ENCODE measurements at places on chromosomes 2 and 18.

DNA sequence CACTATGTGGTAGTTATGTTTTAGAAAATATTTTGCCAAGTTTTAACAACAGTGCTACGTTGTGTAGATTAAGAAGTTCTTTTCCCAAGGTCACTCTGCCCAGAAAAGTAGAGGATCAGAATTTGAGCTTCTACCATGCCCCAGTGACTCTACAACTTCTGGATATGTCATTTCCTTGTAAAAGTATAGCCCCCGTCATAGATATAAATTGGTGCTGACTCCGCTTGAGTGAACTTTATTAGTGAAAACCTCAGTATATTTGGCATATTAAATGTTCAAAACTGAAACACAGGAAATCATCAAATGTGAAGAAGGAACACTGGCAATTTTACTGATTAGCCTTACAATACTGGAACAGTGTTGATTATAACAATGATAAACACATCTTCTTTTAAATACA lies 256.7 kb upstream of the UBE2E3 start:
- no peak for DNase-seq

DNA sequence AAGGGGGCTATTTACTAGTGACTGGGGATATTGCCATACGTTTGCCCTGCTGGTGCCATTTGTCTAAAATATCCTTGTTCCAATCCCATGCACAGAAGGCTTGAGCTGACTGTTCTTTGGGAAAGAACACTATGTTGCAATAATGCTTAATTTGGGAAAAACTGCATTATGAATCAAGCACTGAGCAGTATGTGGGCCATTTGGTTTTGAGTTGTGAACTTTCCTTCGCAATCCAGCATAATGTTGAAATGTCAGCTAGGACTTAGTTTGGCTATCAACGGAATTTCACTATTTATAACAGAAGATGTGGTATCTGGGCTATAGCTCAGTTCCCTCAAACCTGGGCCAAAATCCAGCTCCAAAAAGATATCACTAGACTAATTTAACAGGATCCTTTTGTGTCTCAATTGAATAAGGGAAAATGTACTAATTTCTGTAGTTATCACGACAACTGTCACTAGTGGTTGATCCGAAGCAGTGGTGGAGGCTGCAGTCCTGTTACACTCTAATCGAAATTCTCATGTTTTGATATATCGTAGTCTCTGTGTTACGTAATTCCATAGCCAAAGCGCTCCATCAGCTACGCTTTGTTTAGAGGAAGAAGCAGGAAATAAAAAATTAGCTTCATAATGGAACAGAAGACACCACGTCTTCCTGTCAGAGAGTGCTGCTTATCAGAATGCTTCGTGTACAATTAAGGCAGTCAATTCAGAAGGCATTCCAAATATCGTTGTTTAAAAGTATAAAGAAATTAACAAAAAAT lies 686.8 kb upstream of the SALL3 start:
- DNase-seq = no peak

GRCh38 chr2:235610696-235611257 lies 116.9 kb downstream of the AGAP1 start:
- no peak for DNase-seq

- no peak for DNase-seq
Observed at GRCh38 chr2:237626813-237627440, 460 bp upstream of the LRRFIP1 start.

GRCh38 chr2:7896940-7897487 lies 784.8 kb upstream of the ID2 start:
- no peak for DNase-seq

GRCh38 chr2:98572211-98572610 lies 36.1 kb downstream of the COA5 start:
- no peak for DNase-seq

DNA sequence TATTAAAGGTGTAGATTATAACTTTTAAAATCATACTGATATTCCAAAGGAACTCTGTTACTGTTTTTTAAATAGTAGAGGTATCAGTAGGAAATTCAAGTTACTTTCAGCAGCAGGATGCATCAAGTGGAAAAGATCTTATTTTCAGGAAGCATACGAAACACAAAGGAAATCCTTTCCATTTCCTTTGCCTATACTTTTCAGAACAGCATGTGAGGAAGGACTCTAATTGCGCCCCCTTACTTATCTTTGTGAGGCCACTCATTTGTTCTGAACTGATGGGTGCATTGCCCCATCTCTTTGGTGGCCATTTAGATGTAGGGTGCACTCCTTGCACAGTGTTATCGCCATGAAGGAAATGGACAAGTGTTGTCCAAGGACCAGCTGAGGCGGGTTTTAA lies 145.3 kb downstream of the BABAM2 start:
- DNase-seq = no peak

- DNase-seq = no peak
Observed at GRCh38 chr18:74532511-74533025, 1.7 kb upstream of the CNDP1 start.

DNA sequence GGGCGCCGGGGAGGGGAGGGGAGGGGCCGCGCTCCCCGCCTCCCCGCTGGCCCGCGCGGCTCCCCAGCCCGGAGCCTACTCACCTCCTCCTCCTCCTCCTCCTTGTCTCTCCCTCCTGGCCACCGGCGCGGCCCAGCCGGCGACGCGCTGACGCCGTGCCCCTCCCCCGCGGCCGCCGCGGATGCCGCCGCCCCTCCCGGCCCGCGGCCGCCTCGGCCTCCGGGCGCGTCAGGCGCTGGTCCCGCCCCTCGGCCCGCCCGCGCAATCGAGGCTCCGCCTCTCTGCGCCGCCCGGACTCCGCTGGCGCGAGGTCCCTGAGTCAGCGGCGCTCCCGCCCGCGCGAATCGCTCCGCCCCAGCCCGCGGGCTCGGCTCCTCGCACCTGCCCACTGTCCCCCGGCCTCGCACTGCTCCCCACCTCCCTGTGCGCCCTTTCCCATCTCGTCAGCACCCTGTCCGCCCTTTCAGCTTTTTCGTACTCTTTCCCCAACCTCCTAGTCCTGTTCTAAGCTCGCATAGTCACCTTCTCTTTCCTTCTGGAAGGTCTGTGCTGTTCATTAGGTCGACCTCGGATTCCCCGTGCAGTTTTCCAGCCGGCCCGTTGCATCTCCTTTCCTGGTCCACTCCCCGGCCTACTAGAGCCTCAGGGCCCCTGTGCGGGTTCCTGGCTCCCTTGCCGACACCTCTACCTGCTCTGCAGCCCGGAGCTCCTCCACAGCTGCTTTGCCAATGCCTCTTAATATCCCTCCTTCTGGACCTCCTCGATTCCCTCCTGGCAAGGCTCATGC lies 187.4 kb downstream of the ZEB2 start:
- peak; percentile 94 for DNase-seq

GRCh38 chr2:200288670-200289429 lies 17.6 kb upstream of the SPATS2L start:
- DNase-seq = no peak

GRCh38 chr2:215744514-215744913 lies 268.8 kb downstream of the MREG start:
- no peak for DNase-seq

DNA sequence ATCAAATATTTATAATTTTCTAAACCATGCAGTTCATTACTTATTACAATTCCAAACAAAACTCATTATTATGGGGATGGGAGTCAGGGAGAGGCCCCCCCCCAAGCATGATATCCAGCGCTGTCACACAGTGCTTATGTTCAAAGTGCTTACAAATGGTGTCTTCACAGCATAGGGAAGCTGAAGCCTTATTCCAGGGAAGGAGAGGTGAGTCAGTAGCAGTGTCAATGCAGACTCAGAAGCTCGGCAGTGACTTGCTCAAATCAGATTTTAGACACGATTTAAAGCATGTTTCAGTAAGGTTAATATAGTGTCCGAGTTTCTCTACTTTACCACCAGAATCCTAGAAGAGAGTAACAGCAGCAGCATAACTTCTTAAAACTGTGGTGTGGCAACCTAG lies 24.6 kb downstream of the SLC66A3 start:
- no peak for DNase-seq
